Fibroblast of skin of right biceps (primary cell): ENCODE measurements at places on chromosomes 11 and 22.

GRCh38 chr11:2328021-2328420 lies 26.2 kb downstream of the TSPAN32 start:
- no peak for DNase-seq

GRCh38 chr11:130999992-131000770 lies 83.9 kb upstream of the SNX19 start:
- peak; percentile 95 for DNase-seq

DNA sequence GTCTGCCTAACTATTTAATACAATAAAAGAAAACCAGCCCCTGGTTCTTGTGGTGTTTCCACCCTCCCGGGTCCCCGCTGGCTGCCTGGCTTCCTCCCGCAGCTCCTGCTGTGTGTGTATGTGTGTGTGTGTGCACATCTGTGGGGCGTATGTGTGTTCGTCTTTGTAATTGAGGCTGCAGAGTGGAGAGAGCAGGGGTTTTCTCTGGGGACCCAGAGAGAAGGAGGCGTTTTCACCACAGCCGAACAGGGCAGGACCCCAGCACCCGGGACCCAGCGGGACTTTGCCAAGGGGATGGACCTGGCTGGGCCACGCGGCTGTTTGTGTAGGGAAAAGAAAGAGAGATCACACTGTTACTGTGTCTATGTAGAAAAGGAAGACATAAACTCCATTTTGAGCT lies 42.7 kb downstream of the IGLL1 start:
- DNase-seq, result no peak

- no peak for DNase-seq
These were observed 6.5 kb downstream of the RELT start for GRCh38 chr11:73382747-73383146.

DNA sequence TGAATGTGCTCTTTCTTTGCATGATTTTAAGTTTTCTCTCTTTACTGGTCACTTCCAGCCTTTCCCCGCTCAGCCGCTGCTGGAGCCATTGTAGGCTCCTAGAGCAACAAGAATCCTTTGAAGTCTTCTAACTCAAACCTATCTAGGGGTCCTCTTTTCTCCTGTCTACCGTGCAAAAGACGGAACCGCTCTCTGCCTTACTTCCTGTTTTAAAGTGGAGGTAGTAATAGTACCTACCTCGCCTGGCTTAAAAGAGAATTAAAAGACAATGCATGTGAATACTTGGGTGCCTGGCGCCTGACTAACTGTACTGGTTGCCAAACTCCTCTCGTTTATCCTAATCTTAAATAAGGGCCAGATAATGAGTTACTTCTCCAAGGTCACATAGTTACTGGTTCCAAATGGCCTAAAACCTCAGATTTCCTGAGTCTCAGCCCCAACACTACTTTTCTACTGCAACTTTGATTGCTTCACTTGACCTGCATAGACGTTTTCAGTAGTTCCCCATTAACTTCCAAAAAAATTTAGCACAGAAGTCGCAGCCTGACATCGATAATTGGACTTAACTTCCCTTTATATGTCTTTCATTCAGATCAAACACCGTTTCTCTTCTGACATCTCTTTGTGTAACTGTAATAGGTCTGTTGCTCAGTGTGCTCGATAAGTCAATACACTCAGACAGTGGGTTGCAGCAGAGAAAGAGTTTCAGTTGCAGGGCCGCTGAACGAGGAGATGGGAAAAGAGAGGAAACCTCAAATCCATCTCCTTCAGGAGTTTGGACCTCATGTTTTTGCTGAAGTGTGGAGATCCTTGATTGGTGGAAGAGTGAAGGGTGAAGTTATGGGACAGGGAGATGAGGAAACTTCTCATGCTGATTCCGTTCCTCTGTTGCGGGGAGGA lies 891 bp downstream of the SAMM50 start:
- no peak for DNase-seq

- DNase-seq, result peak; percentile 58
These were observed 129.7 kb downstream of the ST3GAL4 start for GRCh38 chr11:126485021-126485792.

GRCh38 chr22:19430890-19431541 lies 517 bp downstream of the HIRA start:
- peak; percentile 30 for DNase-seq

DNA sequence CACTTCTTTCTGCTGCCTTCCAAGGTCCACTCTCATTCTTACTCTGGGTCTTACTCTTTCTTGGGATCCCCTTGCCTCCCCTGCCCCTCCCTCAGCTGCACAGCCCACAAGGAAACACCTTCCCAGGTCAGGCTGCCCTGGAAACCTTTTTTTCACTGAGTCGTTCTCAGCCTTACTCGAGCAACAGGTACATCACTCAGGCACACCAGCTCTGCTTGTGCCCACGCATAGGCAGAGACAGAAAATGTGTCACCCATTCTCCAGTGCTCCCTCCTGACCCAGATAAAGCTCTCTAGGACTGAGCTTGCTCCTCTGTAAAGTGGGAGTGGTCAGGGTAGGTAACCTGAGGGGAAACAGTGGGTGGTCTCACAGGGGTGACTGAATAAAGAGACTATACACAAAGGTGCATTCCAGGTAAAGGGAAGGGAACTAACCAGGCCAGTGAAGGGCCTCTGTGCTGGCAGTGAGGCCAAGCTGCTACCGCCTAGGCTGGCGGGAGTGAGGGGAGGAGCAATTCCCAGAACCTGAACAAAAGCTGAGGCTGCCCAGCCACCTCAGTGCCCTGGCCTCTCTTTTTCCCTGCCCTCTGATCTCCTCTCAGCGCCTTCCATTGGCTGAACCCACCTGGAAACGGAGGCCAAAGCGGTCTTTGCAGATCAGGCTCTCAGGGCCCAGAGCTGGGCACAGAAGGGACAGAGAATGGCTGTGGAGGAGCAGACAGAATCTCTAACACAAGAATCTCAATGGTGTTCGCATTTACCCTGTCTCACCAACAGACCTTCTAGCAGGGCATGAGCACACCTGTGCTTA lies 15.9 kb downstream of the PRG3 start:
- no peak for DNase-seq

DNA sequence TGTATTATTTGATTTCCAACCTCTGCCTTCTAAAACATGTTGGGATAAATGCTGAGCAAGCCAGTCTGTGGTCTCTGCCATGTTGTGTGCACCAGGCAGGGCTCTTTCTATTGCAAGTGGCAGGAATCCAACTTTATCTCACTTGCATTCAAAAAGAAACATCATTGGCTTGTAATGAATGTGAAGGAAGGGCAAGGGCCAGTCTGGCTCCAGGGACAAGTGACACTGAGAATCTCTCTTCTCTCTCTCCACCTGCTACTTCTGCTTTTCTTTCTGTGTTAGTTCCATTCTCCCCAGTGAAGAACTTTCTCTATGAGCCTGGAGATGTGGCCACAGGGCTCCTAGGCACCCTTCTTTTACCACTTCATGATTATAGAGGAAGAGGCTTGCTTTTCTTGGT lies 329.9 kb upstream of the NCAM1 start:
- no peak for DNase-seq

GRCh38 chr22:21790359-21790758 lies 54.8 kb upstream of the YPEL1 start:
- DNase-seq, result no peak

GRCh38 chr11:63229815-63230214 lies 13.6 kb downstream of the SLC22A25 start:
- DNase-seq, result no peak

DNA sequence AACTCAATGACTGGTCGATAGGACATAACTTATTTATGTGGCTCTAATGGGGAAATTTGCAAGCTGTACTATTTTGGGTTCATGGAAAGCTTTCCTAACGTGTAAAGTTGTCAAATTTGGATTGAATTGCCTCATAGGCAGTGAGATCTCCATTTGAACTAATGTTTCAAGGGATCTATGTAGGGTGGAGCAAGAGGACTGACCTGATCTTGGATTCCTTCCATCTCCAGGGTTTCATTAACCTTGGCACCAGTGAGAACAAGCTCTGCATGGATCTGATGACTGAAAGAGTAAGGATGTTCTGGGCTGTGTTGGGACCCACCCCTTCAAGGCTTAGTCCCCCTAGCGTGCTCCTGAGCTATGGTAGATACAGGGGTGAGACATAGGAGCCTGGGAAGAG lies 2.1 kb downstream of the ACCSL start:
- DNase-seq, result no peak

GRCh38 chr11:64485074-64485473 lies 105.9 kb upstream of the SLC22A12 start:
- no peak for DNase-seq

DNA sequence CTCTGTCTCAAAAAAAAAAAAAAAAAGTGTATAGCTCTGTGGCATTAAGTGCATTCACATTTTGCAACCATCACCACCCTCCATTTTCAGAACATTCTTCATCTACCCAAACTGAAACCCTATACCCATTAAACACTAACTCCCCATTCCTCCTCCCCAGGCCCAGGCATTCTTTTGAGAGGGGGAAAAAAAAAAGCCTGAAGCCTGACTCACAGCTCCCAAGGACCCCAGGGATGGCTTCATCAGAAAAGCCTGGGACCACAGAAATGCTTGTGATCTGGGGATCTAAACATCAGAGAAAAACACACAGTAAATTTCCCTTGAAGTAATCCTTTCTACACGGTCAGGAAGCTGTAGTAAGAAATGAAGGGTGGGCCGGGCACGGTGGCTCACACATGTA lies 10.7 kb upstream of the GTSE1 start:
- DNase-seq, result peak; percentile 68

GRCh38 chr11:1574238-1574932 lies 2.3 kb upstream of the DUSP8 start:
- peak; percentile 28 for DNase-seq

DNA sequence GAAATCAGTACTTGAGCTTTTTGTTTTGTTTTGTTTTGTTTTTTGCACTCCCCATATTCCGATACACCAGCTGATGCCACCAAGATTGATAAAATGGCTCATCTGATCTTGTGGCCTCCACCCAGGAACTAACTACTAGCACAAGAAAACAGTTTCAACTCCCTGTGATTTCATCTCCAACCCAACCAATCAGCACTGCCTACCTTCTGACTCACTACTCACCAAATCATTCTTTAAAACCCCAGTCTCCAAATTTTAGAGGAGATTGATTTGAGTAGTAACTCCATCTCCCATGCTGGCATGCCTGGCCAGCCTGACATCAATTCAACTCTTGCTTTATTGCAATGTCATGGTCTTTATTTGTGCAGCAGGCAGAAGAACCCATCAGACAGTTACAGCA lies 16.1 kb upstream of the CRTAM start:
- no peak for DNase-seq

- DNase-seq, result no peak
These were observed 74.1 kb downstream of the CDKN1C start for GRCh38 chr11:2811206-2812091.

DNA sequence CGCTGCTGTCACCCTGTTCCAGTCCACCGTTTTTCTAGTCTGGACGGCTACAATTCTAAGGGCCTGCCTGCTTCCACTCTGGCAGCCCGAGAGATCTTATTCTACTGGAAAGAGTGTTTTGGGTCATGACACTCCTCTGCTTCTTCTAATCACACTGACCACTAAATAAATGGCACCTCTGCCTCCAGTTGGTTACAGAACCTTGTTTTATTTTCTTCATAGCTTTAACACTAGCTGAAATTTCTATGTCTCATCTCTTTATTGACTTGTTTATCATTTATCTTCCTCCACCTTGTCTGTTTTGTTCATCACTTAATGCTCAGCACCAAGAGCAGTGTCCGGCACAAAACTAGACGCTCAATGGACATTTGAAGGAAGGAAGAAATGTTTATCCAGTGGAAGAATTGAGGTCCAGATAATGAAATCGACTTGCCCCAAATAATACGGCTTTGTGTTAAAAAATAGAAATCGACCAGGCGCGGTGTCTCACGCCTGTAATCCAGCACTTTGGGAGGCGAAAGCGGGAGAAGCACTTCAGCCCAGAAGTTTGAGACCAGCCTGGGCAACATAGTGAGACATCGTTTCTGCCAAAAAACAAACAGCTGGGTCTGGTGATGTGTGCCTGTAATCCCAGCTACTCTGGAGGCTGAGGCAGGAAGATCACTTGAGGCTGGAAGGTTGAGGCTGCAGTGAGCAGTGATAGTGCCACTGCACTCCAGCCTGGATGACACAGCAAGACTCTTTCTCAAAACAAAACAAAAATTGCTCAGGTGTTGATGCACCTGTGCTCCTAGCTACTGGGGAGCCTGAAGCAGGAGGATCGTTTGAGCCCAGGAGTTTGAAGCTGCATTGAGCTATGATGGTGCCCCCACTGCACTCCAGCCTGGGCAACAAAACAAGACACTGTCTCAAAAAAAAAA lies 693 bp upstream of the PRR14L start:
- DNase-seq, result no peak

GRCh38 chr11:60809249-60809648 lies 24.1 kb downstream of the MS4A10 start:
- DNase-seq, result no peak

- DNase-seq, result no peak
These were observed 874.5 kb downstream of the BRD1 start for GRCh38 chr22:48953103-48953720.

- no peak for DNase-seq
These were observed 71.1 kb downstream of the RTL6 start for GRCh38 chr22:44426981-44427380.

- no peak for DNase-seq
These were observed 49.0 kb downstream of the C2CD3 start for GRCh38 chr11:74121804-74122203.

DNA sequence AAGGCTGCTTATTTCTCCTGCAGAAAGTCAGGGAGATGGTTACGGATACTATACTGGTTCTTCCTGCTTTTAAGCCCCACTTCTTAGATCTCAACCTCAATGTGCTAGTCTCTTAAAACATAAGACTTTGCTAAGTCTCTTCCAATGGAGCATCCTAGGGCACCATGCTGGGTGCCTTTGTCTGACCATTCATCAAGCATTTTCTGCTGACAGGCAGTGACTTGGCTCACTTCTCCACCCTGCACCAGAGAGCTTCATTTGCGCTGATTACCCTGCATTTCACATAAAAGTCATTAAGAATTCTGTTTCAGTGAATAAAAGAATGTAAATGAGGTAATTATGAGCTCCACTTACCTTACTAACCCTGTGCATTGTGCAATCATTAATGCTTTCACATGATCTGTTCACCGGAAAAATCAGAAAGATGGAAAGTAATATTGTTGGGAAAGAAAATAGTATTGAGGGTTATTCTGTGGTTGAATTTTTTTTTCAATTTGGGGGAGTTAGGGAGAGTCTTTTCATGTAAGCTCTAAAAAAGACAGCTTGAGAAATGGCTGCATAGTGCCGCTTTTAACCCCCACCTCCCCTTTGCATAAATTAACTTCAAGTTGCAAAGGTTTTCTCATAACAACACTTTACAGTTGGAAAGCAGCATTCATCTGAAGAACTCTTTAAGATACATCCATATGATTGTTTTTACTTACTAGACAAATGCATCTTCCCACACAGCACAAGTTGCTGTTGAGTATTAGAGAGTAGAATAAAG lies 677.3 kb upstream of the KIRREL3 start:
- no peak for DNase-seq

DNA sequence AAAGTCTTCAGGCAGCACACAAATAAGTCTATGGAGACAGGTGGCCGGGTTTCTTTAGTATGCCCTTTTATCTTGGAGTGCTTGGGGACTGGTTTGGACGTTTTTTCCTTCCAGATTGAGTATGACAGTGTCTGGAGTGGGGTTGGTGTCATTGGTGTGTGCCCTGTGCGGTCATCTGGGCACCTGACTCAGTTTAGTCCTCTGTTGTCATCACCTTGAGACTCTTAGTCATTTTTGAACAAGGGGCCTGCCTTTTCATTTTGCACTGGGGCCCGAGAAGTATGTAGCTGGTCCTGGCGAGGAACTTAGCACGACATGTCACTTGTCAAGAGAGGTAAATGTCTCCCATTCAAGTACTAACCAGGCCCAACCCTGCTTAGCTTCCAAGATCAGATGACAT lies 27.2 kb upstream of the MYO18B start:
- DNase-seq, result no peak

- no peak for DNase-seq
These were observed 375.1 kb downstream of the OPCML start for GRCh38 chr11:133156986-133157745.
